Stimulated activated CD8-positive, alpha-beta memory T cell treated with anti-CD3 and anti-CD28 coated beads, Interleukin-15, amount 100 ng/mL, for 24 hours (primary cell): ENCODE measurements at places on chromosomes 2 and 18.
A peak's percentile ranks its signal among the peaks of the same experiment; 100 is the strongest.

GRCh38 chr18:57426187-57426586 is 9.0 kb upstream of the ONECUT2 start:
- no peak for DNase-seq

GRCh38 chr2:5538772-5539171 is 153.4 kb upstream of the SOX11 start:
- no peak for DNase-seq

- no peak for DNase-seq
Measured at GRCh38 chr18:40163254-40163653, 1791.8 kb upstream of the PIK3C3 start.

DNA sequence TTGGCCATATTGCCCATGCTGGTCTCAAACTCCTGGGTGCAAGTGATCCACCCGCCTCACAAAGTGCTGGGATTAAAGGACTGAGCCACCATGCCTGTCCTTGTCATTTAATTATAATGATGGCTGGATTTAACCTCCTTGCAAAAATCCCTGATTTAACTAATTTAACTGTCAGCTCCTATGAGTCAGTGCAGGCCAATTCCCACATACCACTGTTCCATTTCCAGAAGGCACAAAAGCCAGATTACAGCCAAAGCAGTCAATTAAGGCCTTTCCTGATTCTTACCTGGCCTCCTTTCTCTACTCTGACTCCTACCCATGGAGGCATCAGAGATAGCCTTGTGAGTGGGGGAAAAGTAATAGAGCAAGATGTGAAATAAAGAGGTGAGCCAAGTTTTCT is 12.3 kb upstream of the SLC35F5 start:
- DNase-seq: no peak

GRCh38 chr18:785242-785641 is 26.8 kb downstream of the YES1 start:
- no peak for DNase-seq

DNA sequence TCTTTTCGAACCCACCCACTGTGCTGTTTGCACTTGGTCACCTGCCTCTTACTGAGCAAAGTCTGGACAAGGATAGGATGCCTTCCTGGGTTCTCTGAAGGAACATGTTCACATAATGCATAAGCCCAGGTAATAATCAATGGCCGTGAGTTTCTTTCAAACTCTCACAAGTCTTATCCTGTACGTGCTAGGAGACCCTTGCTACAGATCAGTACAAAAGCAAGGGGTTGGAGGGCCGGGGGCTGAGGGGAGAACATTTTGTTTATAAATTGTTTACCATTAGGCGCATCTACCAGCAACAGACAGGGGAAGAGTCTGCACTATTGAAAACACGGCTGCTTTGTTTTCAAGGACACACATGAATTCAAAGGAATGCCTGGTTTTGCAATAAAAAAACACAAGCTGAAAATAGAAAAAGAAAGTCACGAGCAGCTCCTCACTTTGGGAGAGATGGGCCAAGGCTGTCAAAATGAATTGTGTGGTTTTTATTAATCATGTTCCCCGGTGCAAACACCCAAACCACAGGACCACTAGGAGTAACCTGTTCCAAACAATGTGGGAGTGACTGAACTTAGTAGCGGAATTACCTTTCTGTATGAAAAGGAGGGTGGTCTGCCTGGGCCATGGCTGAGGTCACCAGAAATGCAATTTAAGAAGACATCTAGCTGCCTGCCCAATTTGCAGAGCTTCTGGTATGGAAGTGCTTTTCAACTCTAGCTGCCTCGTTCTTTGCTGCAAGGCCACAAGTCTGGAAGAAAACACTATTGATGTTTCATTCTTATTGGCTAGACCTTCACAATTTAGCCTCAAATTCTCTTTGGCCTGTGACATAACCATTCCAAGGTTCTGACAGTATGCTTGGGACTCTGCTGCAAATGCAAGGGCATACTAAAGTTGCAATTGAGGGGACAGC is 73.5 kb downstream of the CCBE1 start:
- DNase-seq: no peak

DNA sequence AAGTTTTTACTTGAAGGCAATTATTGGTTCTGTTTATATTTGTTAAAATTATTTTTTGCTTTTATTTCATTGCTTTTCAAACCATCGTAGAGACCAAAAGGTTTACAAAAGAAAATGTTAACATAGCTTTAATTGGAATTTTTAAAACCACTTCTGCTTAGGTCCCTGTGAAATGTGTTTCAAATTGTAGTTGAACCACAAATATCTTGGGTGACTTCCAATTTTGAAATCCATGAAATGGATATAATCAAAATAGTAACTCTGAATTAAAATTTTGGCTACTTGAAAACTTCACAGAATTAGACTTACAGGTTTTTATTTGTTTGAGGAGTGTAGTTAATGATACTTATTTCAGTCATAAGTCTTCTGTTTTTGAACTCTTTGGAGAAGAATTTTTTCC is 3.1 kb upstream of the SPAG16 start:
- no peak for DNase-seq

- DNase-seq: no peak
Measured at GRCh38 chr2:151481744-151482143, 72.0 kb downstream of the RIF1 start.

- peak; percentile 40 for DNase-seq
Measured at GRCh38 chr18:69935319-69936190, 12.1 kb downstream of the CD226 start.

DNA sequence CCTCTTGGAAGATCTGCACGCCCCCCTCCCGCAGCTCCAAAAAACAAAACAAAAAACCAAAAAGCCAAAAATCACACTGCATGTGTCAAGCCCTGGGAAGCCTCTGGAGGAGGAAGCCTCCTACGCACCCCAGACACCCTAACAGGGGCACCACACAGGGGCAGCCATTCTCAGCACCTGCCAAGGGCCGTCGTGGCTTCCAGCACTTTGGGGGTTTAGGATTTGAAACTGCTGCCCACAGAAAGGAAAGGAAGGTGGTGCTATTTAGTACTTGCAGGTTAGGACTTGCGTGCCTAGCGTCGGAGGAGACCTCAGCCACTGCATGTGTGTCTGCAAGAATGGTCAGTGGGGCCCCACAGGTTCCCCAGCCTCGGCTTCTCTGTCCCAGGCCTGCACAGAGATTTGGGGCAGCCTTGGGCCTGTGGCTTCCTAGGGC is 419 bp upstream of the GPR55 start:
- no peak for DNase-seq

GRCh38 chr2:221156062-221156734 is 415.9 kb downstream of the EPHA4 start:
- no peak for DNase-seq

GRCh38 chr2:202311823-202312388 is 46.3 kb downstream of the NOP58 start:
- DNase-seq: no peak

DNA sequence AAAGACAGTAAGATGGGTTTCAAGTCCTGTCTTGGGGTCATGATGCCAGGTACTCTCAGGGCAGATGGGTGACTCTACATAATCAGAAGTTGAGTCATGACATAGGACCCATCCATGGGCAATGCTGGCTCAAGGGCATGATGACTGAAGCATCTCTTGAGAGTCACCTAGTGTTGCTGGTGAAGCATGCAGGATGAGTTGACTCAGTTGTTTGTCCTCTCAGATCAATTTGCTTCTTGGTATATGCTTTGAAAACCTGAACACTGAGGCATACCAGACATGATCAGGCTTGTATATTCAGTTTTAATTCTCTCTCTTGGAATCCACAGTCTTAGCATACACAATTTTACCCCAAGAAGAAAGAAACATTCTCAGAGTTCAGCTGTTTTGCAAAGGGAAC is 658.9 kb upstream of the NXPH2 start:
- DNase-seq: no peak

- no peak for DNase-seq
Measured at GRCh38 chr2:169363560-169364150, 1.3 kb upstream of the LRP2 start.

GRCh38 chr18:66235206-66235605 is 368.7 kb downstream of the CDH19 start:
- no peak for DNase-seq

DNA sequence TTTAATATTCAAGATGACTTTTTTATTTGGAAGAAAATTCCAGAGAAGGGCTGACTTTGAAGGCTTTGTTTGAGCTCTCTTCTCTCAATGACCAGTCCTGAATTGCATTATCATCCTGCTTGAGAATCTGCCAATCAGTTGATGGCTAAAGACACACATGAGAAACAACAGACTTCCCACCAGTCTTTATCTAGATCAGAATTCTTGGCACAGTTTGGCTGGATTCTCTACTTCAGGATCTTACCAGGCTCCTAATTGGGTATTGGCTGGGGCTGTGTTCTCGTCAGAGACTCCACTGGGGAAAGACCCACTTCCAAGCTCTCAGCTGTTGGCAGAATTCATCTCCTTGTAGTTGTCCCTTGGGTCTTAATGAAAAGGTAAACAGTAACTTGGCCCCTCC is 86.0 kb downstream of the WDSUB1 start:
- no peak for DNase-seq

- DNase-seq: no peak
Measured at GRCh38 chr18:6781796-6782195, 52.3 kb downstream of the ARHGAP28 start.

- no peak for DNase-seq
Measured at GRCh38 chr2:184444217-184444616, 154.1 kb upstream of the ZNF804A start.

GRCh38 chr18:50053111-50053510 is 141.8 kb downstream of the MYO5B start:
- DNase-seq: no peak

- no peak for DNase-seq
Measured at GRCh38 chr2:237742191-237742590, 56.4 kb upstream of the RBM44 start.

DNA sequence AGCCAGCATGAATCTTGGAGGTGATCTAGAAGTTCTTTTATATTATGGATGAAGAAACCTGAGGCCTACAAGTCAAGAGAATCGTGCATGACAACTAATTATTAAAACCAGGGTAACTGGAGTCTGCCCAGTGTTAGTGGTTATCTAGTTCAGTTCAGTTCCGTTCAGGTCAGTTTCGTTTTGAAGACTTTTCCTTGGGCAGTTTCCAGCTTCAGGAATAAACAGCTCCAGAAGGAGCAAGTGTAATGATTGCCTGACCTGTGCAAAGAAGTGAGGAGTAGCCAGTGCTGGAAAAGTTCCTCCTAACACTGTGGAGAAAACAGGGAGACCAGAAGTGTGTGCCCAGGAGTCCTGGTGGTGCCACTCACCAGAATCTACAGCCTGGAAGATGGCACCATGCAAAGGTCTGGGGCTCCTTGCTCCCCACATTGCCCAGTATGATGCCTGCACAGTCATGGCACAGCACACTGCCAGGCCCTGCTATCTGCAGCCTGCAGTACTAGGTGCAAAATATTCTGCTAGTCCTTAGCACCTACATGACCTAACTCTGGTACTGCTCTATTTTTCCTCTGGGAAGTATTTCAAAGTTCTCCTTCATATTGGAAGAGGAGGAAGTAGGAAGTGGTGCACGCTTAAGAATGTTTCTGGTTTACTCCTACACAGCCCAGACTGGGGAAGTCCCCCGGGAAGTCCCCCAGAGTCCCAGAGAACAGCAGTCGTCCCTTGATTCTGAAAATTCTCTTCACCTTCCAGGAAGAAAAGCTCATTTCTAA is 65.8 kb downstream of the SUMO1 start:
- no peak for DNase-seq

- peak; percentile 19 for DNase-seq
Measured at GRCh38 chr18:11688972-11689668, at the start of gene GNAL. GNAL (plus strand) TSS chr18:11689264; CDS start chr18:11689564, 300 bp downstream.

- DNase-seq: no peak
Measured at GRCh38 chr2:215542690-215543089, 106.8 kb upstream of the FN1 start.

- no peak for DNase-seq
Measured at GRCh38 chr2:112798979-112799975, 15.0 kb upstream of the IL1A start.

DNA sequence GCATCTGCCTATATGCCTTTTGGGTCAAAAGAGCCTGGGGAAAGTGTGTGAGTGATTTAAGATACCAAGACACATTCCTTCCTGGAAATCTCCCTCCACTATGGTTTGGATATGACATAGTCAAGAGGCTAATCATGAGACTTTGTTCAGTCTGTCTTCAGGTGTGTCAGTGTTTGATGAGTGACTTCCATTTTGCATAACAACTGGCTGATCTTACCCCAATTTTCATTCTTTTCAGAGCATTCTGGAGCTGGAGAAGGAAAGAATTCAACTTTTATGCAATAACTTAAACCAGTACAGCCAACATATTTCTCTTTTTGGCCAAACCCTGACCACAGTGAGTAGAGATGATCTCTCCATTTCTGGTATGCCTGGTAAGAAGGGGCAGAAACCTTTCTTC is 39.4 kb downstream of the SPC25 start:
- no peak for DNase-seq

- DNase-seq: no peak
Measured at GRCh38 chr2:212990697-212991096, 160.7 kb downstream of the IKZF2 start.

- DNase-seq: no peak
Measured at GRCh38 chr2:132730611-132731010, 60.6 kb upstream of the LYPD1 start.
